IMR-90 (cell line): ENCODE measurements at places on chromosomes 13 and 19. TPM values are rescaled to one million over a fixed set of nuclear protein-coding genes. Genes with fewer than 3 reads are reported as not detected.

Gene ZNF578
- 2.8 and 4.1 TPM in 2 replicates for total RNA-seq

DNA sequence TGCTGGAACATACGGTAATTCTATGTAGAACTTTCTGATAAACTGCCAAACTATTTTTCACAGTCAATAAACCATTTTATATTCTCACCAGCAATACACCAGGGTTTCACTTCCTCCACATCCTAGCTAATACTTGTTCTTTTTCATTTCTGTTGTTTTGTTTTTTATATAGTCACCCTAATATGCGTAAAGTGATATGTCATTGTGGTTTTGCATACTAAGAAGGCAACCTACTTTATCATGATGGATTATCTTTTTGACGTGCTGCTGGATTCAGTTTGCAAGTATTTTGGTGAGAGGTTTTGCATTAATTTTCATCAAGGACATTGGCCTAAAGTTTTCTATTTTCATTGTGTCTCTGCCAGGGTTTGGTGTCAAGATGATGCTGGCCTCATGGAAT lies 1384.1 kb downstream of the UQCRFS1 start:
- DNase-seq: no peak

DNA sequence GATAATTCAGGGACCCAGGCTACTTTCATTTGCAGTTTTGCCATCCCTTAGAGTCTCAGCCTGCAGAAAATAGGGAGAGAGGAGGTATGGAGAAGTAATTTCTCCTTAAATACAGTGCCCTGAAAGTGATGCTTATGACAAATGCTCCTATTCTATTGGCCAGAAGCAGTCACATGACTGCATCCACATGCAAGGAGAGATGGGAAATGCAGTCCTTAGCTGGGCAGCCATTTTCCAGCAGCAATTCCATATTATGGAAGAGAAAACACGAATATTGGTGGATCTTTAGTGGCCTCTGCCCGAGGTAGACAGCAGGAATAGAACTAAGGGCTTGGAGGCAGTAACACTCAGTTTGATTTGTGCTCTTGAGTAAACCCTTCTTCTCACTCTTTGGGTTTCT lies 39.4 kb downstream of the VAV1 start:
- peak; percentile 39 for DNase-seq

GRCh38 chr19:34979819-34980640 lies 16.0 kb upstream of the ZNF792 start:
- no peak for DNase-seq

DNA sequence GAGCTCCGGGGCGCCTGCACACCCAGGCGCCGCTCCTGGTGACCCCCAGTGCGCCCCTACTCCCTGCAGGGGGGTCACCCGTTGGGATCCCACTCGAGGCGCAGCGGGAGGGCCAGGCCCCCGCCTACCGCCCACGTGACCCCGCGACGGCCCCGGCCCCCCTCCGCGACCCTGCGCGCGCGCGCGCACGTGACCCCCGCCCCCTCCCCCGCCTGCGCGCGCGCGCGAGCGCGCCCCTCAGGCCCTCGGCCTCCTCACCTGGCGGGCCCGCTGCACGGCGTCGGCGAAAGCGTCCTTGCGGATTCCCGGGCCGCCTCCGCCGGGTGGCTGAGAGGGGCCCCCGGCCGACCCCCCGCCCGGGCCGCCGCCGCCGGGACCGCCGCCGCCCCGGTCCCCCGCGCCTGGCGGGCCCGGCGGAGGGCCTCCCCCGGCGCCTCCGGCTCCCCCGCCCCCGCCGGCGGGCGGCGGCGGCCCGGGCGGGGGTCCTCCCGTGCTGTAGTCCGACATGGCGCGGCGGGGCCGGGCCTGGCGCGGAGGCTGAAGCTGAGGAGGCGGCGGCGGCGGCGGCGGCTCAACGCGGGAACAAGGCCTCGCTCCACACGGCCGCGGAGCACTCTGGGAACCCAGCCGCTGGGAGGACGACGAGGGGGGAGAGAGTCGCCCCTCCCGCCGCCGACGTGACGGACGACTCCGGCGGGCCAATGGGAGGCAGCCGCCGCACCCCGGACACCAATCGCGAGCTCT lies at the start of gene KHSRP:
Gene KHSRP (minus strand): TSS at position 617 of the 744 bp plus-strand sequence. CDS start 110 bp downstream, at position 507.
- DNase-seq: no peak

Gene OR7A5
- total RNA-seq: not detected in 2 replicates

DNA sequence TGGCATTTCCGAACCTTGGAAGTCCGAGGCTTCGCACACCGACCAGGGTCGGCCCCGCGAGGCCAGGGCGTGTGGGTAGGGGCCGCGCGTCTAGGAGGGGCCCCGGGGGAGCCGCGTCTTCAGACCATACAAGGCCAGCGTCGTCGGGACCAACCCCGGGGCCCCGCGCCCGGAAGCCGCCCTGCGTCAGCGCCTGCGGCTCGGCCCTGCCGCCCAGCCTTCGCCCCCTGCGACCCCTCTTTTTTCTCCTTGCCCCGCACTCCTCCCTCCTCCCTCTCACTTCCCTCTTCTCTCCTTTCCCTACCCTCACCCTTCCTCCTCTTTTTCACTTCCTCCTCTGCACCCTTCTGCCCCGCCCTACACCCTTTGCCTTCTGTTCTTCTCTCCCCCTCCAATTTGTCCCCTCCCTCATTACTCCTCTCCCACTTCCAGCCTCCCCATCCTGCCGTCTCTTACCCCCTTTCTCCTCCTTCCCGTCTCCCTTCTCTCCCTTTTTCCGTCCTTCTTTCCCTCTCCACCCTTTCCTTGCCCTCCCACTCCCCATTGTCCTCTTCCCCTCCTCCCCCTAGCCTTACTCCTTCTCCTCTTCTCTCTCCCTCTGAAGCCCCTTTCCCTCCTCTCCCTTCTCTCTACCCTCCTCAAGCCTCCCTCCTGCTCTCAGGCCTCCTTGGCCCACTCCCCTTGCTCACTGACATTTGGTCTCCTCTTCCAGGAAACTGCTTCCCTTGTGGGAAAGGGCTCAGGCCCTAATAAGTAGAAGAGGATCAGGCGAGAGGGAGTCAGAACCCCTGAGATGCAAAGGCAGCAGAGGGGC lies 2.2 kb upstream of the PLEKHG2 start:
- DNase-seq: no peak

GRCh38 chr19:55437410-55437809 lies 5.7 kb downstream of the SHISA7 start:
- DNase-seq: peak; percentile 56

GRCh38 chr13:109870696-109871370 lies 84.5 kb upstream of the IRS2 start:
- peak; percentile 55 for DNase-seq

DNA sequence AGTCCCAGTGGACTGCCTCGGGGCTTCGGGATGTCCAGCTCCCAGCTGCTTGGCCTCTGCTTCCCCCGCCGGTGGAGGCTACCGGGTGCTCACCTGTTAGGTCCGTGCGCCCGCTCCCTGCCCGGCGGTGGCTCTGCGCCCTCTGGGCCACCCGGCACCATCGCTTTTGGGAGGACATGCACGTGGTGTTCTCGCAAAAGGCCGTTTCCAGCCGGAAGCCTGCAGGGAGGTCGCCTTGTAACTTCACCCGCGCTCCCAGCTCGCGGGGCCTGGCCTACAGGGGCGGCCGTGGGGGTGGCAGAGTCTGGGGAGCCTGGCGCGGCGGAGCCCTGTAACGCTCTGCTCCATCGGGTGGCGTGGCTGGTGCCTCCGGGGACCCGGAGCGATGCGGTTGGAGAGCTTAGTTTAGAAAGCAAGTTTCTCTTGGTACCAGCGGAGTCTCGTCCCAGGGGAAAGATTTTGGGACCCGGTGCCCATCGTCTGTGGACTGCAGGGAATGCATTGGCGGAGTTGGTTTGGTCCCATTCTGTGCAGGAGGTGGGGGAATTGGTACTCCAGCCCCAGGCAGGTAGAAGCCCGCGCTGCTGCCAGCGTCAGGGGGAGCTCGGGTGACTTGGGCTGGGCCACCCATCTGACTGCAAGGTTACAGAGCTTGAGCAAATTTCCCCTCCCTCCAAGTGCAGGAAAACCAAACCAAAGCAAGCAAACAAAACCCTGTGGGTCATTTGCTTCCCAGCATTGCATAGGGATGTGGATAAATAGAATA lies 673 bp downstream of the SPATA13 start:
- no peak for DNase-seq

Gene CALR3
- total RNA-seq: not detected in 2 replicates

DNA sequence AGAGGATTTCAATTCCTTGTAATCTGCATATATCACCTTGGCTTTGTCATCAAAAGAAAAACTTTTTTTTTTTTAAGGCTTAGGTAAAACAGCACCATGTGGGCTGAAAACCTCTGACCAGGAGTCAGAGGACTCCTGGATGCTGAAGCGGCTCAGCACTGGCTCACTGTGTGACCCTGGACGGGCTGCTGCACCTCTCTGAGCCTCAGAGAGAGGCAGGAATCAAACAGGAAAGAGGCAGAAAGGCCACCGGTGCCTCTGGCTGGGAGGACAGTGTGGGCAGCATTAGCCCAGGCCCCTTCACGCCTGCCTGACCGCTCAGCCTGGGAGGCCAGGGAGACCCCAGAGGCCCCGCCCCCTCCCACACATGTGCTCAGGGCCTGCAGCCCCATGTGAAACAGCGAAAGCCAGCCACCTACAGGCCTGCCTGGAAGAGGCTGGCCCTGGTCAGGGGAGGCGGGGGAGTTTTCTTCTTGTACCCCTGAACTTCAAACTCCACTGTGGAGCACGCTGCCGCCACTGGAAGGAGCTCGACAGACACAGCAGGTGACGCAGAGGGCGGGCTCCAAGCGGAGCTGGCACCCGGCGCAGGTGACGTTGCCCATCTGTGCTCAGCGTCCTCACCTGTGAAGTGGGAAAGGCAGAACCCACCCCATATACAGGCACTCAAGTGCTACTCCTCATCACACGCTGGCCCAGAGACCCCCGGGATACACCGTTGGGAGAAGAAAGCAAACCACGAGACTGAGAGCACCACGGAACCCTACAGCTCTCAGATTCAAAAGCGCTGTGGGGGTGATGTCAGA lies 39.7 kb downstream of the MLLT1 start:
- no peak for DNase-seq

DNA sequence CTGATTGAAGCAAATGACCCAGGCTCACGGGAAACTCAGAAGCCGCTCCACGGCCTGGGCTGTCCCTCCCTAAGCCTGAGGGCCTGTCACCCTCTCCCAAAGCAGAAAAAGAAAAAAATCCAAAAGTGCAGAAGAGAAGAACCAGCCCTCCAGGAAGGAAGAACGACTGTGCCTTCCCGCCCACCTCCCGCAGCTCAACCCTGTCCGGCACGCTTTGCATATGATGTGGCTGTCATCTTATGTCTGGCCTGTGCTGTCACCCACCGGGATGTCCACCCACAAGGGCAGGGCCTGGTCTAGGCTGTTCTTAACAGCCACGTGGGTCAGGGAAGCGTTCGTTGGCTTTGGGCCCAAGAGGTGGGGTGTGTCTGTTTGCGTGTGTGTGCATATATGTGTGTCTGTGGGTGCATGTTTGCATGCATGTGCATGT lies 13.7 kb downstream of the ZBTB7A start:
- no peak for DNase-seq

Gene LHB
- not detected in 2 replicates for total RNA-seq

Gene IGSF23
- under 0.01 TPM in 1 of 2 replicates, not detected in the other for total RNA-seq

Gene GPR4
- total RNA-seq: not detected in 2 replicates

- no peak for DNase-seq
Observed at GRCh38 chr13:109224033-109224432, 562.4 kb downstream of the IRS2 start.

Gene MIR17HG
- total RNA-seq: 3.0 and 9.7 TPM in 2 replicates

DNA sequence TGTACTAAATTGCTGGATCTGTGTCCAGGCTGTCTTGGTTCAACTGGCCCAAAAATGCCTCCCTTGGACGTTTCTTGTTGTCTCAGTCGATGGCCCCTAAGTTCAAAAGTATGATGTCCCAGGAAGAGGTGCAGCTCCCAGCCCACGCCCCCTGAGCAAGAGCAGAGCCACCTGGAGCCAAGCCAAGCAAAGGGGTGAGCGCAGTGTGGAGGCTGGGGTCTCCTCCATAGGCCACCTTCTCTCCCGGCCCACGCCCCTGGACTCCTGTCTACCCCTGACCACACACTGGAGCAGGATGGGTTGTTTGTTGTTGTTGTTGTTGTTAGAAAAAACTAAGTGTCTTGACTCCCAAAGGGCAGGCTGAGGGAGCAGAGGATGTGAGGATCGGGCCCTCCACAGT lies 26.0 kb upstream of the NPAS1 start:
- DNase-seq: no peak

- DNase-seq: no peak
Observed at GRCh38 chr19:3765121-3765520, 2.6 kb downstream of the MRPL54 start.

GRCh38 chr13:49836516-49836915 lies 44.0 kb upstream of the KPNA3 start:
- DNase-seq: no peak

DNA sequence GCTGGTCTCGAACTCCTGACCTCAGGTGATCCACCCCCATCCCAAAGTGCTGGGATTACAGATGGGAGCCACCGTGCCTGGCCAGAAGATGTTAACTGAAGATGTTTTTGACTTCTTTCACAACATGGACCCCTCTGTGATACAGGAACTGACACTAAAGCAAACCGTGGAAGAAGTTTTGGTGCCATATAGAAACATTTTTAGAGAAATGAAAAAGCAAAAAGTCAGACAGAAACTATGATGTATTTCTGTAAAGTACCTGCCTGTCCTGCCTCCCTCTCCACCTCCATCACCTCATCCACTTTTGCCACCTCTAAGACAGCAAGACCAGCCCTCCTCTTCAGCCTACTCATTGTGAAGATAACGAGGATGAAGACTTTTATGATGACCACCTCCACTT lies 11.3 kb downstream of the FBXO27 start:
- DNase-seq: no peak

DNA sequence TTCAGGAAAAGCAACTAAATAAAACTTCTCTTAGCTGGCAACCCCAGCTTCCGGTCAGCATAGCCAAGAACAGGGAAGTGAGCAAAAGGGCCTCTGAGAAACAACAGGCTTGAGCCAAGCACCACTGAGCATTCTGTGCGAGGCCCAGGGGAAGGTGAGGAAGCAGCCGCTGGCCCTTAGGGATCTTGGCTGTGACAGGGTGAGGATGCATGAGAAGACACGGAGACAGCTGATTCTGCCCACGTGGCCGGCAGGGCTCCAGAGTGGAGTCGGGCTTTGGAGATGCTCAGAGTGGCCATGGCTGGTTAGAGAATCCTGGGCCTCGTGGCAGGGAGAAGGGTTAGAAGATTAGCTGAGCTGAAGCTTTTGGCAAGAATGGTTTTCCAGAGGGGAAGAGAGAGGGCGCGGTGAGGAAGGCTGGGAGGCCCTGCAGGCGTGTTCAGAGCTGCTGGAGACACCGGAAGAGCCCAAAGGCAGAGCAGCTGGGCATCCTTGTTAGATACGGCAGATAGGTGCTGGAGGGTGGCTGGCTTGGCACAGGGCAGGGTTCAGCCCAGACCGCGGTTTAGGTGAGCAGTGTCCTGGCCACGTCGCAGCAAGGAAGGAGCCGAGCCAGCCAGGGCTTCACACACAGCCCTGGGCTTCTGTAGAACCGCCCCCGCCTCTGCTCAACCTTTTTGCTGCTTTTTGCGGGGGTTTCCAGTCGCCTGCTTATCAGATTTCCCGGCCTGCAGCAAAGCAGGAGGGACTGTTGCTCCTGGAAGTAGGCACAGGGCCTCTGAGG lies 17.3 kb downstream of the UPF1 start:
- DNase-seq: peak; percentile 40

- DNase-seq: peak; percentile 2
Observed at GRCh38 chr13:89925107-89925506, 1422.4 kb upstream of the MIR17HG start.
